Left lung (tissue), 14 donors: ENCODE measurements at places on chromosomes 13 and 19. TPM values are rescaled to one million over a fixed set of nuclear protein-coding genes. Genes with fewer than 3 reads are reported as not detected.

The PEX11G gene
- 4.6 TPM for total RNA-seq

The NLRP12 gene
- total RNA-seq, result 2.5 TPM

DNA sequence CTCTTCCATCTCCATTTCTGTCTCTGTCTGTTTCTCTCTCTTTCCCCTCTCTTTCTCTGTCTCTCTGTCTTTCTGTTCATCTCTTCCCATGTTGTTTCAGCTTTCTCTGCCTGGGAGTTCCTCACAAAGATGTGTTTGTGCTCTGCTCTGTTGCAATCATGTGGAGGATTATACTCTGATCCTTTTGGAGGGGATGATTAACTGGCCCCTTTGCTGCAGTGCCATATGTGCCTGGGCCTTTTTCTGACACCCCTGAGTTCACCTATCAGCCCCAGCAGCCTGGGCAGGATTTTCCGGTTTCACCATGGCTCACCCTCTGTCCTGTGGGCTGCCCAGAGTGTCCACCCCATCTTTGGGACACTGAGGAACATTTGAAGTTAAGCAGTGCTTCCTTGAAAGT is 9.0 kb upstream of the TEX26 start:
- no peak for DNase-seq

GRCh38 chr13:47232516-47232915 is 335.7 kb upstream of the HTR2A start:
- no peak for DNase-seq

- no peak for DNase-seq
Measured at GRCh38 chr19:17686592-17687024, 1.5 kb downstream of the UNC13A start.

DNA sequence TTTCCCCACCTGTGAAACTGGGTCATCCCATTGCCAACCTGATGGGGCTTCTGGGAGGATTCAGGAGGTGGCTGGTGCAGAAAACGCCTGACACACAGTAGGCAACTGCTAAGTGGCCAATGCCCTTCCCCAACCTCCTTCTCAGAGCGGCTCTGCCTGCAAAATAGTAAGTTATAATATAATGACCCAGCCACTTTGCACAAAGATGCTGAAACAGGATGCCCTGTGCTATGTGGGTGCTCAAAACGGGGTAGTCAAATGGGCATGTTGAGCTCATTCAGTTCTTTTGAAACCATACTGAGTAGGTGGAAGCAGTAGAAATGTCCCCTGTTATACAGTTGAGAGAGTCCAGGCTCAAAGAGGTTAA is 507 bp downstream of the MARCHF2 start:
- no peak for DNase-seq

GRCh38 chr19:38162632-38163031 is 61.4 kb downstream of the DPF1 start:
- no peak for DNase-seq

- DNase-seq, result no peak
Measured at GRCh38 chr13:30932481-30933353, at the start of gene TEX26. Gene TEX26, plus strand, starts transcription at chr13:30932656. Its CDS starts 60 bp downstream, at chr13:30932716.
